Stimulated activated CD8-positive, alpha-beta memory T cell treated with anti-CD3 and anti-CD28 coated beads, Interleukin-4, amount 100 ng/mL, for 4 hours (primary cell): ENCODE measurements at places on chromosomes 5 and 9.

- no peak for DNase-seq
Measured at GRCh38 chr5:81748556-81748955, 2.3 kb downstream of the SSBP2 start.

DNA sequence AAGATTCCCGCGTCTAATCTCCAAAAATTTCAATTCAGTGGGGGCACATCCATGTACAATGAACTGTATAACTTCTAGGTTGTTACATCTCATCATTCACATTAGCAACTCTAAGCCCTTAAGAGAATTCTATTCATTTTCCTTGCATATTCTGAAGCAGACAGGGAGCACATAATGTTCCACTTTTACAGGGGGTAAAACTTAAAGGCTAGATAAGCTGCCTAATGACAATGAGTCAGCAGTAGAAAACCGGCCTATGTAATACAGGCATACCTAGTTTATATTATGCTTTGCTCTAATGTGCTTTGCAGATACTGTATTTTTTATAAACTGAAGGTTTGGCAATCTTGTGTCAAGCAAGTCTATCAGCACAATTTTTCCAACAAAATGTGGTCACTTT is 40.4 kb downstream of the PTAR1 start:
- no peak for DNase-seq

DNA sequence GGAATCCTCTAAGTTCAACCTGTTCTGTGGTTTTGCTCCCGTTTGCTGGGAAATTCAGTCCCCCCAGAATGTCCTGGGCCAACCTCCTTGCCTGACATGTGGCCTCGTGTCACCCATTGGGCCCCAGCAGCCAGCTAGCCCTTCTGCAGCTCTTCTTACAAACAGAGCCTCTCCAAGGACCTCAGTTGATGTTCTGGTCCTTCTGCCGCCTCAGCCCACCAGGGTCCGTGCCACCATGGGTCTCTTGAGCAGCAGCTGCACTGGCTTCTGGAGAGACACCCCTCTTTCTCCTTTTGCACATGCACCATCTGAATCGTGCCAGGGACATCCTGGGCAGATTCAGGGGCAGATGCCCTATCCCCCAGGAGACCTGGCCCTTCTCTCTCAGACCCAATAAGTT is 85.0 kb downstream of the LMX1B start:
- no peak for DNase-seq

GRCh38 chr9:137458194-137459151 is 661 bp downstream of the NSMF start:
- DNase-seq: no peak

DNA sequence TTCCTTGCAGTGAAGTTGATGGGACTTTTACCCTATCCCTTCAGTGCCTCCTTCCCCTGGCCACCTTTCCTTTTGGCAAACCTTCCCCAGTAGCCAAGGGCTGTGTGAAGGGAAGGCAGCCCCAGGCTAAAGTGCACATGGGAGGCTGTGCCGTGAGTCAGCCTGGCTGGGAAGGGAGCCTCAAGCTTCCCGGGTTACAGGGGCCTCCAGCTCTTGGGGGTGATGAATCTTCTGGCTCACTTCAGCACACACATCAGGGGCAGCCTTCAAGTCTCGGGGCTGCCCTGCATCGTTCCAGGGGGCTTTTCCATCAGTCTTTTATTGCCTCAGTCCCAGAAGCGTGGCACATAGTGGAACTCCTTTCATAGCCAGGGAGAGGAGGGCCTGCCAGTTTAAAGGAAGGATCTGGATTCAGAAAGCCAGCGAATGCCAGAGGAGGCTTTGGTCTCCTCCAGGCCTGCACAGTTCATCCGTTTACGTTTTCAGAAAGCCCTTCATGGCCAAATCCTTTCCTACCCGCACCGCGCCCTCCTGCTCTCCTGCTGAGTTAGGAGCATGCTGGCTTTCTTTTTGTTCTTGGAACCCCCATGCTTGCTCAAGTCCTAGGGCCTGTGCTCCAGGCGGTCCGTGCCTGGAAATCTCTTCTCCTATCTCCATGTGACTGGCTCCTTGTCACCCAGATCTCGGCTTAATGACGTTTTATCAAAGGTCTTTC is 134.8 kb upstream of the KLF4 start:
- DNase-seq: no peak

DNA sequence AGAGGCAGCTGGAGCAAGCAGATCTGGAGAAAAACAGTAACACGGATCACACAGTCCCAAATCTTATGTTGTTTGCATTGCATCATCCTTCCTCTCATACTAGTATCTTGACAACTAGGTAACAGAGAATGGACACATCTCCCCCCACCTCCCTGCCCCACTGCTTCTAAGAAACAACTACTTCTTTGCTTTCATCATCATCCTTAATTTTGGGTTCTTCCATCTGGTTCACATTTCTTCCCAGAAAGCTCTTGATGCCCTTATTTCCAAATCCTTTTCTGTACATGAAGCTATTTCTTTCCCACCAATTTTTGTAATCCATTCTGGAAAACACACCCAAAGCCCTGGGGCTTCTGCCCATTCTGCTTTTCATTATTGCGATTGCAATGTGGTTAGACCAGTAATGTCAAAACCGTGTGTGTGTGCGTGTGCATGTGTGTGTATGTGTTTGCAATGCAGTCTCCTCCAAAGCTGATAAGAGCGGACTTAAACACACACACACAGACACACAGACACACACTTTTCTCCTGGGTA is 254.7 kb upstream of the SLC30A5 start:
- DNase-seq: no peak

DNA sequence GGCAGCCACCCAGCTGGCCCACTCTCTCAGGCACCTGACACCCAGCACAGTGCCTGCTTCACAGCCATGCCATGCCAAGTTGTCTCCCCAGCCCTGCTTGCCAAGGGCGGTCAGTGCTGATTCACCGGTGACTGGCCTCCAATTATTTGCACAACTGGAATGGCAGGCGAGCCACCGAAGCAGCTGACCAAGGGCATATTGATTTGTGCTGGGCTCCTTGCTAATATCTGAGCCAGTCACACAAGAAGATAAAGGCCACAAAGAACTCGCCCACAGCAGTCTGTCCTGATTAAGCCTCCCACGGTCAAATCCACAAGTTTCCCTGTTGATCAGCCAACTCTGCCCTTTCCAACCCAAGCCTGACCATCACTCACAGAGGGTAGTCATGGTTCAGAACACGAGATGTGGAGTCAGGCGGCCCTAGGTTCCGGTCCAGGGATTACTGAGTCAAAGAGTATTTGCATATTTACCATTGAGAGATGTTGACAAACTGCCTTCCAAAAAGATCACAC is 6.4 kb upstream of the EEIG1 start:
- DNase-seq: no peak

DNA sequence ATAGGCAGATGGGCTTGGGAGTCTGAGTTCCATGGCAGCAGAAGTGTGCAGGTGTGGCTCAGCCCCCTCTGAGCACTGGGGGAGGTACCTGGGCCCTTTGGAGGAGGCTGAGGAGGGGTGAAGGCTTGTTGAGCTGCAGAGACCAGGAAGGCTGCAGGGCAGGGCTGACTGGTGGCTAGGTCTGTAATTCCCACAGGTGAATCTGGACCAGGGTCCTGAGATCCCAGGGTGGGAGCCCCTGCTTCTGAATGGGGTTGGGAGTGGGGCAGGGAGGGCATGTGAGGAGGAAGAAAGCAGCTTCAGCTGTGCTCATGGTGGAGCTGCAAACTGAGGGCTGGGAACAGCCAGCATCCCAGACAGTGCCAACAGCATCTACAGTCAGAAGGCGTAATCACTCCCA is 111.1 kb downstream of the CACNA1B start:
- DNase-seq: no peak

DNA sequence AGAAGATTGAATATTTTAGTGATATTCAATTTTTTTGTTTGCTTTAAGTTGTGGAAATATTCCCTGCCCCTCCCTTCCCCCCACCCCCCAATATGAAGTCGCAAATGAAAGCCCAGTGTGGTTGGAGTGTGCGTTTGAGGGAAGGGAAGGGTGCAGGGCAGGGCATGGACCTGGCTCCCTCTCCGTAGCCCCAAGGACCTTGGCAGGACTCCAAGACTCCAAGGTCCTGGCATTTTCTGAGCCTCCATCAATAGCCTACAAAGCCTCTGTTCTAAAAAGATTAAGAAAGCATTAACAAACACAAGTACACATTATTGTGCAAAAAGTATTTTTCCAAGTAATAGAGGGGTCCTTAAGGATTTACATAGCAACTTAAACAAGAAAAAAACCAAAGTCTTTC is 38.8 kb upstream of the PTPN3 start:
- DNase-seq: no peak

GRCh38 chr5:78495800-78496199 is 135.4 kb downstream of the SCAMP1 start:
- DNase-seq: no peak

DNA sequence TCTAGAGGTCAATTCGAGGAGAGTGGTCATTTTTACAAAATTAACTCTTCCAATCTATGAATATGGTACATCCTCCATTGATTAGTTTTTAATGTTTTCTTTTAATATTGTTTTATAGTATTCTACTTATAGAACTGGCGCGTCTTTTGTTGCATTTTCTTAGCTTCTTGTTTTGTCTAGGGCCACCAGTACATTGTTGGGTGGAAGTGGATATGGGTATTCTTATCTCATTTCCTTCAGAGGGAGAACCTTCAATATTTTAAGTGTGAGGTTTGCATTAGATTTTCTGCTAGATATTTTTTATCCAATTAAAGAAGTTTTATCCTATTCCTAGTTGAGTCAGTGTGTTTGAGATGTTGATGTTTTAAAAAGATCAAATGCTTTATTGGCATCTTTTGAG is 69.8 kb downstream of the RPS23 start:
- DNase-seq: no peak

GRCh38 chr9:124295159-124295794 is 37.5 kb downstream of the NEK6 start:
- DNase-seq: no peak

- no peak for DNase-seq
Measured at GRCh38 chr5:39426051-39426745, 1.4 kb upstream of the DAB2 start.

GRCh38 chr5:92418341-92418740 is 1035.2 kb upstream of the ARRDC3 start:
- DNase-seq: no peak

DNA sequence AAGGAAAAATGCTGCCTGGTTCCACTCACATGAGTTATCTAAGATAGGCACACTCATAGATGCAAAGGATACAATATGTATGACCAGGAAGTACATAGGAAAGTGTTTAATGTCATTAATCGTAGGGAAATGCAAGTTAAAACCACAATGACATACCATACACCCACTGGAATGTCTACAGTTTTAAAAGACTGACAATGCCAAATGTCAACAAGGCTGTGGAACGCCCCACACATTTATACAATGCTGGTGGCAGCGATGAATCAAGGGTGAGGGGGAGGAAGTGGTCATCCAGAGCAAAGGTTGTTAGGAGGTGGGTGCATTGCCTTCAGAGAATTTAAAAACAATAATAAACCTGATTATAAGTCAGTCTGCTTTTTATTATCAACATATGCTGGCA is 437.8 kb downstream of the ARHGEF28 start:
- no peak for DNase-seq

DNA sequence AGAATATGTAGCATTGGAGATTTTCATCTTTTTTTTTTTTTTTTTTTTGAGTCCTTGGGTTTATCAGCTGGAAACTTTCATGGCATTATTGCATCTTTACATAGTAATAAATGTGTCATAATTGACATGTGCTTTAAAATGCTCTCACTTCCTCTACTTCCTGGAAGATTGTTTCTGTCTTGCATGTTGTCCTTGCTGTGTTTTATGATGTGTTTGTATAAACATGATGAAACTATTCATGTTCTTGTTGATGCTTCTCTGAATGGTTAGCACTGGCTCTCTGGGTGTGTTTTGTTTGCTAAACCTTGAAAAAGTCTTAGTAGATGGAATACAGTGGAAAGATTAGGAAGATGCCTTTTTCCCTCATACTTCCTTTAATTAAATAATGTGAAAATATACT is 87.9 kb downstream of the IQGAP2 start:
- DNase-seq: no peak

DNA sequence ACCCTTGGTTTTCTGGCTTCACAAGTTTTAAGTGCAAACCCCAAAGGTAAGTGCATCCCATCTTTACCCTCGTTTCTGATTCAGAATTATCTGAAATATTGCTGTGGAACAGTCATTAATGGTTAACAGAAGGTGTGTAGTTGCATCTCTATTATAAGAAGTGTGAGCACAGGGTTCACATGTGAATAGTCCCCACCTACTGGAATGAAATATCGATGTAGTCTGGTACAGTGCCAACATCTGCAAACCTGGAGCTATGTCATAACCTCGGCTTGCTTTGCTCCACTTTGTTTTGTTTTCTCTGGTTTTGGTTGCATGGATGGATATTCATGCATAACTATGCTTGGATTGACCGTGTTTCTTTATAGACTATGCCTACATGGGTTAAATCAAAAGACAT is 12.6 kb downstream of the HTR4 start:
- no peak for DNase-seq

DNA sequence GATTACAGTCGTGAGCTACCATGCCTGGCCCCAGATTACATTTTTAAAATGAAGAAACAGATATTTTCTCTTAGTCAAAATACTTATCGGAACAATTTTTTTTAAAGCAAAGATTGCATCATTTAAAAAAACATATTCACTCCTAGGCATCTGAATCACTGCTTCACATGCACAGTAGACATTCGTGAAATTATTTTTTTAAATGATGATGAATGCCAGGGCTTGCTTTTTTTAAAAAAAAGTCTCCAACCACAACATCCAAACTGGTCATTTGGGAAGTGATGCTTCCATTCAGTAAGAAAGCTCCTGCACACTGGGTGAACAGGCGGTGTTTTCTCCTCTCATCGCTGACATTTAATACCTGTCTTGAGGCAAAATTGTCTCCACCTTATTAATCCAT is 223.0 kb upstream of the DMRT1 start:
- DNase-seq: no peak

DNA sequence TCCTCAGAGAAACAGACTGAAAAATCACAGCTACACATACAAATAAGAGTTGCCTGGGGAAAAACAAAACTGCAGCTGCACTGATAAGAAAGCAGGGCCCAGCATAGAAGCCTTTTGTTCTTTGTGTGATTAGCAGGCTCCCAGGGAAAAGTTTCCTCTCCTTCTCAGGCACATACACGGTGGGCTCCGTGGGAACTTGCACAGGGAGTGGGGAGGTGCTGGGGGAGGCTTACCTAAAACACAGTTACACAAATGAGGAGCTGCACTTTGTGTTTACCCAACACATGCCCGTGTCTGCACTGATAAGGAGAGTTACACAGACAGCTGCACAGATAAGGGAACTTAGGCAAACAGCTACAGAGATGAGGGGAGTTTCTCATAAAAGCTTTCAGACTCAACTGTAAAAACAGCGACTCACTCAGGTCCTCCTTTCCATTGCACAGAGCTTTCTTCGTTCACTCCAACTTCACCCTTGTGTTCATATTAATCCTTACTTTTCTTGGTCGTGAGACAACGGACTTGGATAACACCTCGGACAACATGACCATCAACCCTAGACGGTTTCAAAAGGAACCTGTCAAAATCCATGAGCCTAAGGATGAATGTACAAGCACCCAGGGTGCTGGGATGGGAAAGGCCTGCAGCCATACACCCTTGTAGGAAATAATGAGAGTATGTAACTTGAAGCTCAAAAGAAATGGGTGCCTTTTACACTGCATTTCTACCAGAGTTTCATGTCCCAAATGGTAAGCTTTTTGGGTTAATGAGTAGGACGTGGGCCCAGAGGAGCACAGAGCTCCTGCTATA is 50.8 kb downstream of the SERINC5 start:
- no peak for DNase-seq

- no peak for DNase-seq
Measured at GRCh38 chr5:96229188-96229587, 203.9 kb downstream of the PCSK1 start.
